ENCODE measurements at places on chromosomes 12 and 14.

DNA sequence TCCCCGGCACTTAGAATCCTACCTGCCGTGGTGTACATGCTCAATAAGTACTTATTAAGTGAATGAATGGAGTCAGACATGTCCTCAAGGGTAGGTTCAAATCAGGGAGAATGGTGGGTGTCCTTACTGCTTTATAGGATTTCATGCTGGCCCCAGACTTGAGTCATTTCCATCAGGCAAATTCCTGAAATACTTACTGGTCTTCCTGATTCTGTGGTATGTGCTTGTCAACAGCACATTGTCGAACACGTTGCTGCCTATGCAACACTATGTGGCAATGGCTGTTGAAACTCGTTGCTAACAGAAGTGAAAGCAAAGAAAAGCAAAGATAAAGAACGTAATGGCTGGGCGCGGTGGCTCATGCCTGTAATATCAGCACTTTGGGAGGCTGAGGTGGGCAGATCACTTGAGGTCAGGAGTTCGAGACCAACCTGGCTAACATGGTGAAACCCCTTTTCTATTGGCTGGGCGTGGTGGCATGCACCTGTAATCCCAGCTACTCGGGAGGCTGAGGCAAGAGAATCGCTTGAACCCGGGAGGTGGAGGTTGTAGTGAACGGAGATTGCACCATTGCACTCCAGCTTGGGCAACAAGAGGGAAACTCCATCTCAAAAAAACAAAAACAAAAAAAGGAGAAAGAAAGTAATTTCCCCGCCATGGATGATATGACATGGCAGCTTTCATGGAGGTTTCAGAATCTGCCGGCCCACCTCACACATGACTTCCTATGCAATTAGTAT, 214.9 kb downstream of the ZFP36L1 start:
- DNase-seq = peak; percentile 96

DNA sequence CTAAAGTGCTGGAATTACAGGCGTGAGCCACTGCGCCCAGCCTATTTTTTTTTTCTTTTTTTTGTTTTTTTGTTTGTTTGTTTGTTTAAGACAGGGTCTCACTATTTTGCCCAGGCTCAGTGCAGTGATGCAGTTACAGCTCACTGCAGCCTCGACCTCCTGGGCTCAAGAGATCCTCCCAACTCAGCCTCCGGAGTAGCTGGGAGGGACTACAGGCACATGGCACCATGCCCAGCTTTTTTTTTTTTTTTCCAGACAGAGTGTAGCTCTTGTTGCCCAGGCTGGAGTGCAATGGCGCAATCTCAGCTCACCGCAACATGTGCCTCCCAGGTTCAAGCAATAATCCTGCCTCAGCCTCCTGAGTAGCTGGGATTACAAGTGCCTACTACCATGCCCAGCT, 5.8 kb upstream of the ITFG2 start:
- no peak for DNase-seq

- DNase-seq = peak; percentile 15
Measured at GRCh38 chr14:57692671-57693070, 173.2 kb downstream of the SLC35F4 start.

DNA sequence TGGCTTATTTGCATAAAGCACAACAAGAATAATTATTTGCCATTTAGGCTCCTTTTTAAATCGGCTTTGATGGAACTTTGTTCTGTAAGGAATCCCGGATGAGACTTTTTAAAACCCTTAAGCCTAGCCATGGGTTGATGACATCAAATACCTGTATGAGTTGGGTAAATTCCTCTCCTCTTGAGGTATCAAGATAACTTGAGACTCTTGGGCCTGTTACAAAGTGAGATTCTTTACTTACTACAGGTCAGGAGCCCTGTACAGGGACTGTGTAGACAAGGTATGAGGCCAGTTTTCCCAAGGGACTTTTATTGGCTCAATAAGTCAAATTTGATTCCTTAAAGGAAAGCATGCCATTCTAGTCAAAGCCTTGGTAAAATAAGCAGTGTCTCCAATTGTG, 68.8 kb downstream of the HSD17B6 start:
- no peak for DNase-seq

DNA sequence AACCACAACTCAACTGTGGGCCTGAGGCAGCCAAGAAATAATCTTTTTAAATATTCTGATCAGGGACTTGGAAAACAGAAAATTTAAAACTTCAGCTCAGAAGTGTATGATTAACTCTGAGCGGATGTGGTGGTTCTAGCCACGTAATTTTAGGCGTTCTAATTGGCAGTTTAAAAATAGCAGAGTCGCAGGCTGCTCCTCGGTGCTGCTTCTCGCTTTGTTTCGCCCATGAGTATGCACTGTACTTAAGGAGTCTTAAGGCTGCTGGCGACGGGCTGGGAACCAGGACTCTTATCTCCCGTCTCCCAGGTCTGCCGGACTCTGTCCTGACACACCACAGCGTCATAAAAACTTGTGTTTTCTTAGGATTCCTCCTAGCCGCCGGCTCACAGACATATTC, 113.4 kb upstream of the PELI2 start:
- peak; percentile 61 for DNase-seq

- peak; percentile 23 for DNase-seq
Measured at GRCh38 chr12:45406988-45407850, 191.3 kb downstream of the ANO6 start.

- DNase-seq = no peak
Measured at GRCh38 chr14:41859336-41859735, 252.7 kb downstream of the LRFN5 start.

- DNase-seq = no peak
Measured at GRCh38 chr12:112645586-112645985, 146.0 kb upstream of the RPH3A start.

DNA sequence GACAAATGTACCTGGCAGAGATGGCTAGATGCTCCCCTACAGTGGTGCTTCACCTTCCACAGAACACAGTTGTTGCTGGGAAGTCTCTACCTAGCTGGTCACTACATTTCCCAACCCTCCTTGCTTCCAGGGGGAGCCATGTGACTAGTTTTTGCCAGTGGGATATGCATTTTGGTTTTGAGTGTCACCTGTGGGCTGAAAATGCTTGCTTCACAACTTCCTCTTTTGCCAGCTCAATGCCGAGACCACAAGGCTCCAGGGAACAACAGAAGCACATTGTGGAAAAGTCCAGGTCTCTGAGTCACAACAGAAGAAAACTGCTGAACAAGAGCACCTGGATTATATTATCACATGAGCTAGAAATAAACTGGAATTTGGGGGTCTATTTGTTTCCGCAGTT, 48.5 kb upstream of the ARHGAP5 start:
- DNase-seq = peak; percentile 54

DNA sequence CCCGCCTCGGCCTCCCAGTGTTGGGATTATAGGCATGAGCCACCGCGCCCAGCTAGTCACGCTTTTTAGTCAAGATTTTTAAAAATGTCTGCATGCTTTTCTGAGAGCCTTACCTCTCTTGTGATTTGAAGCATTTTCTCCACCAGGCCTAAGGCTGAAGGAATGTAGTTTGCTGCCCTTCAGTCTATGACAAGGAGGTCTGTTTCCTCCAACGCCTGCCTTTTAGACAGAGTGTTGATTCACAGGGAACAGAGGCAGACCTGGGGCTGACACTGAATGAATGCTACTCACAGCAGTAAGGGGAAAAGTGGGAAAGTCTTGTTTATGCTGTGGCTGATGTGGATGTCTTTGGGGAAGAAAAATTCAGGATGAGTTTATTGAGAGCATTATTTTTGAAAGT, 27.2 kb upstream of the MDM2 start:
- no peak for DNase-seq

GRCh38 chr14:44945264-44945663, 16.5 kb downstream of the KLHL28 start:
- DNase-seq = no peak

GRCh38 chr14:37584211-37585100, 10.6 kb downstream of the FOXA1 start:
- no peak for DNase-seq

GRCh38 chr12:1662761-1663439, 28.0 kb upstream of the ADIPOR2 start:
- DNase-seq = no peak

DNA sequence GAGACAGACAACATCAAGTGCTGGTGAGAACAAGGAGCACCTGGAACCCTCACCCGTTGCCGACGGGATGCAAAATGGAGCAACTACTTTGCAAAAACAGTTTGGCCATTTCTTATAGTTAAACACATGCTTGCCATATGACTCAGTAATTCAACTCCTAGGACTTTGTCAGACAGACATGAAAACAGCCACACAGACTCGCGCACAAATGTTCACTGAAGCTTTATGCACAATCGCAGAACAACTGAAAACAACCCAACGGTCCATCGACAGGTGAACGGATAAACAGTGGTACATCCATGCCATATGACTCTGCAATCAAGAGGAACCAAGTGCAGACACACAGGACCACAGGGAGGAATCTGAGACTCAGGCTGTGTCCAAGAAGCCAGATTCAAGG, 30.8 kb downstream of the NCOR2 start:
- no peak for DNase-seq

DNA sequence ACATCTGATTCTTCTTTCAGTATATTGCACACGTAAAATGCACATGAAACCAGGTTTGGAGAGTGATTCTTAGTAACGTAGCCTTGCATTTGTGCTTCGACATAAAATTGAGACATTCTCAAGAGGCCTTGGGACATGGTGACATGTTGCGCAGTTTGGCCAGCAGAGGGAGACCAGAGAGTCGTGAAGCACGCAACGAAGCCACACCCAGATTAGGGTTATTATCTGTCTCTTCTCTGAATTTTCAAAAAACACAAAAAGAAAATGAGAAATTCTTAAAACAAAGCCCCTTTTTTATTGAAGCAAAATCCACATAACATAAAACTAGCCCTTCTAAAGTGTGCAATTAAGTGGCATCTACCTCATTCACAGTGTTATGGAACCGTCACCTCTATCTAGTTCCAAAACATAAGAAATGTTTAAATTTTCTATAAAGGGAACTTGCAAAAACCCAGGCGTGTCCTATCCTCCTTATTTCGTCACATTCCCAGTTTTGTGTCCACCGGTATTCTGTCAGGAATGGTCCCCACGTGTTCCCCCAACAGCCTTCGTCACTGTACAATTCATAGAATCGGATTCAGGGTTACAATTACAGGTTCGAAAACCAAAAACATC, 108.8 kb upstream of the ATF7IP start:
- DNase-seq = peak; percentile 94

- peak; percentile 20 for DNase-seq
Measured at GRCh38 chr12:105948331-105948730, 190.4 kb downstream of the NUAK1 start.

- no peak for DNase-seq
Measured at GRCh38 chr12:85588221-85588620, 248.0 kb downstream of the RASSF9 start.

GRCh38 chr12:69555461-69555860, 29.8 kb upstream of the CCT2 start:
- peak; percentile 49 for DNase-seq

DNA sequence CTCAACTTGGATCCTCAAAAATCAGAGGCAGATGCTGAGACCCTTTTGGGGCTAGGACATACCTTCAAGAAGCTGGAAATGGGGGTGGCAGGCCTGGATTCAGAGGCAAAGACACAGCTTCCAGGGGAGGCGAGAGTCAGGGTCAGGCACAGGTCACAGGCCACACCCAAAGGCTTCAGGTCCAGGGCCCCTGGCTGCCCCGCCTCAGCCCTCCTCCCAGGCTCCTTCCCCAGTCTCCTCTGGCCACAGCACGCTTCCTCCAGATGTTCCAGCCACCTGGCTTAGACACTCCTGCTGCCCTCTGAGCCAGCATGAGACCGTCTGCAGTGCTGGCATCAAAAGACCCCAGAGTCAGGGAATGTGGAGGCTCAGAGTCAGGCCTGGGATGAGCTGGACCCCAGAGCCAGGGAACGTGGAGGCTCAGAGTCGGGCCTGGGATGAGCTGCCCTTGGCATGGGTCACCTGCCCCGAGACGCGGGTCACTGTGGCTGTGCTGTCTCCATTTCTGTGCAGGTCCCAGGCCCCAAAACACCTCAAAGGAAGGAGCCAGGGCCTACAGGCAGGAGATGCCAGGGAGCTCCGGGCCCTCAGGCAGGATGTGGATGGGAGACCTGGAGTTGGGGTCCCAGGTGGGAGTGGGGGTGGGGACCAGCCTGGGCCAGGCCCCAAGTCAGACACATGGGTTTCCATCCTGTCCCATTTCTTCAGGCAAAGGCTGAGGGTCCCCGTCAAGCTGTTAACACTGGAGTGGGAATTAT, 58.9 kb downstream of the DIO3 start:
- DNase-seq = no peak

GRCh38 chr12:9872162-9872561, 3.0 kb upstream of the CLEC2B start:
- DNase-seq = no peak

- DNase-seq = no peak
Measured at GRCh38 chr14:105145381-105146180, 23.0 kb downstream of the JAG2 start.

DNA sequence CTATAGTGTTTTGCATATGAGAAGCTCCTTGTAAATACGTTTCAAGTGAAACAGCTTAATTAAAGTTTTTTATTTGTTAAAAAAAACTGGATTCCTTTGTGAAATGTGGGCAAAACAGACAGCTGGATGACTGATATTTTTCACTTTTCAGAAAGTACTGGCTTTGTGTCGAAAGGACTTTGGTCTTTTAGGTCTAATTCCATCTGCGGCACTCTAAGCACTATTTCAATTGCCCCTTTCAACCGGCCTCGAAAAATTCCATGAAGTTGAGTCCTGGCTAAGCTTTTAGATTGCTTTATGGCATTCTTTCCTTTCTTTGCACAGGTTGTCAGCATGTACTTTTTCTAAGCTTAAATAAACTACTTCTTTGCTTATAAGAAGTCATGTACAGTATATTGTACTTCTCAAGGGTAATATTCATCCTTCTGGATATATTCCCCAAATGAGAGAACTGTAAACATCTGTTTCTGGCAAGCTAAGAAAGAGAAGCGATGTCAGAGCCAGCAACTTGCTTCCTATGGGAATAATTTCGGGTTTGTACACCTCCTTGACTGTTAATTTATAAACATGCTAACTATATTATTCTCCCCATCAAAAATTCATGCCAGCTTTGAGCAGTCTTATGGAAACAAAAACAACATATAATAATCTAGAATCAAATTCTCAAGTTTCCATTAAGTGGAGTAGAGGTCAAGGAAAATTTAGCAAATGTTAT, 611.3 kb downstream of the ETNK1 start:
- DNase-seq = no peak
